ENCODE measurements at places on chromosomes 4 and X.

DNA sequence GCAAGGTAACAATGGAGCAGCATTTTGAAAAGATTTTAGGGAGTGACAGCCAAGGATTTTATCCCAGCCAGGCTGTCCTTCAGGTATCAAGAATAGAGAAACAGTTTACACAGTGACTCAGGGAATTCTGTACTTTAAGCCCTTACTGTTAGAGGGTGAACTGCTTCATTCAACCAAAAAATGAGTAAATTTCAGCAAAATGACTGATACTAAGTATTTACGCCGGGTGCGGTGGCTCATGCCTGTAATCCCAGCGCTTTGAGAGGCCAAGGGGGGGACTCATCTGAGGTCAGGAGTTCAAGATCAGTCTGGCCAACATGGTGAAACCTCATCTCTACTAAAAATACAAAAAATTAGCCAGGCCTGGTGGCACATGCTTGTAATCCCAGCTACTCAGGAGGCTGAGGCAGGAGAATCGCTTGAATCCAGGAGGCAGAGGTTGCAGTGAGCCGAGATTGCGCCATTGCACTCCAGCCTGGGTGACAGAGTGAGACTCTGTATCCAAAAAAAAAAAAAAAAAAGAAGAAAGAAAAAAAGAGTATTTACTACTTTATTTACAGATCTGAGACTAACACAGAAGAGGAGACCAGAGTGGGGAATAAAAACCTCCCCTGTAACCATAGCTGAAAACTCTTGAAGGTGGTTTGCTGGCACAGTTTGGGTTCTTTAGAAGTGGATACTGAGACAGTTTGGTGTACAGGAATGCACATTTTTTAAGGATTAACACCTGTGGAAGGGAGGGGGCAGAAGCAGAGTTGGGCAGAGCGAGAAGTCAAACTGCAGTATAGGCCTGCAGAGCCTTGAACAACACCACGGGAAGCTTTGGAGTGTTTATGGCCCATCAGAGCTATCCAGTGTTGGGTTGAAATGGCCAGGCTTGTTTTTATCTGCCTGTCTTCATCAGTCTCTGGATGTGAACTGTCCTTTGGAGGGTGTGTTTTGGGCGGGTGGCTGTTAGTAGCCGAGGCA is 40.5 kb downstream of the TMEM131L start:
- DNase-seq = no peak

DNA sequence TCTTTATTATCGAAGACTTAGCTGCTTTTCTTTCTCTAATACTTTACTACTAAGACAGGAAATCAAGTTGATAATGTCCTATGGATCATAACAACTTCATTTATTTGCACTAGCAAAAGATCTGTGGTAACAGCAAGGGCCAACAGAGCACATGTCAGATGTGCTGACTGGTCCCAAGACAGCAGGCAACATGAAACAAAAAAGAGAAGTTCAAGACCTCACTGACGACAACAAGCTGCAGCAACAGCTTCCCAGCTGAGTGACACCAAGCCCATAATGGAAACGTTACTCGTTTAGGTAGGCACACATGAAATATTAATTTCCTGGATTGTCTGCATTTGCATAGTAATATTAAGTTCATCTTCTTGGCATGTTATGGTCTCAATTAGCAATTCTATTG is 126.9 kb downstream of the UNC5C start:
- no peak for DNase-seq

- DNase-seq = no peak
Observed at GRCh38 chr4:6467600-6467999, 4.8 kb downstream of the PPP2R2C start.

DNA sequence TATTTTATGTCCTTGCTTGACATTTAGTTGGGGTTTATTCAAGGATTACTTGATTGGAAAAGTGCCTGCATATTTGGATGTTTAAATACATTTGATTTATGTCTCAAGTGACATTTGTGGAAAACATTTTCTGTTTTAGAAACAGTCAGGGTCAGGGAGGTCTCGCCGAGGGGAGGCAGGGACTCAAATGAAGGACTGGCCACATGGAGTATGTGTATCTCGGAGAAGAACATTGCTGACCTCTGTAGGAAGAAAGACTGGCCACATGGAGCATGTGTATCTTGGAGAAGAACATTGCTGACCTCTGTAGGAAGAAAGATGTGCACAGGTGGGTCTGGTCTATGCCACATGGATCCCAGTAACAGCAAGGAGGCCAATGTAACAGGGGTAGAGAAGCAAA is 233.6 kb downstream of the TRIML1 start:
- no peak for DNase-seq

- peak; percentile 16 for DNase-seq
Observed at GRCh38 chr4:158809611-158810486, 41.0 kb downstream of the FNIP2 start.

GRCh38 chrX:45508454-45508853 is 307.8 kb upstream of the DIPK2B start:
- no peak for DNase-seq

- DNase-seq = no peak
Observed at GRCh38 chr4:133855001-133855400, 346.6 kb downstream of the PABPC4L start.

- DNase-seq = no peak
Observed at GRCh38 chrX:106950381-106950780, 30.2 kb downstream of the CLDN2 start.

GRCh38 chr4:145404761-145405160 is 76.9 kb upstream of the SMAD1 start:
- no peak for DNase-seq

GRCh38 chr4:145847764-145848163 is 90.9 kb downstream of the ZNF827 start:
- DNase-seq = no peak

DNA sequence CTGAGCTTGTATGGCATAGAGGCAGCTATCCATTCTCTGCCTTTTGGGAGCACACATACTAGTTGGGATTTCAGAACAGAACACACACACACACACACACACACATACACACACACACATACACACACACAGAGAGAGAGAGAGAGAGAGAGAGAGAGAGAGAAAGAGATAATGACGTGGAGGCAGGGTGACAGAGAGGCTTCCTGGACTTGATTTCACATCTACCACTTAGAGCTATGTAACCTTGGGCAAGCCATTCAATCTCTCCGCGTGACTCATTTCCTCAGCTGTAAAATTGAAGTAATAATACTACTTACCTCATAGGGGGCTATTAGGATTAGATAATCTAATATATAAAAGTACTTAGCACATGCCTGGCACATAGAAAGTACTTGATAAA is 12.3 kb upstream of the GRIA3 start:
- DNase-seq = no peak

DNA sequence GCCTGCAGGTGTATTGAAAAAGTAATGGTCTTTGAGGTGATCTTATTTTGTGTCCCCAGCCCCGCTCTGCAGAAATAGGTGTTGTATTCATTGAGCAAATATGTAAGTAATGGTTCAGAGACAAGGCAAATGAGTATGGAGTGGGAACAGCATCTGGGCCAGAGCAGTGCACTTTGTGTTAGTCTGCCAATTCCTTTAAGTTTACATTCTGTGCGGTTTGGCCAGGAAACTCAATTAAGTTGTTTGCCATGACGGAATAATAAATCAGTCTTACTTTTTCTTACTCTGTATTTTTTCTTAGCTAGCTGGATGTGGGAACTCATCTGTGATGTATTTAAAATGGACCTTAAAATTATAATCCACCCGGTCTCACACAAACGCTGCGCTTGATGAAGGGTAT is 12.6 kb downstream of the DCLK2 start:
- DNase-seq = no peak

GRCh38 chrX:150308532-150309157 is 54.5 kb upstream of the MAMLD1 start:
- no peak for DNase-seq

DNA sequence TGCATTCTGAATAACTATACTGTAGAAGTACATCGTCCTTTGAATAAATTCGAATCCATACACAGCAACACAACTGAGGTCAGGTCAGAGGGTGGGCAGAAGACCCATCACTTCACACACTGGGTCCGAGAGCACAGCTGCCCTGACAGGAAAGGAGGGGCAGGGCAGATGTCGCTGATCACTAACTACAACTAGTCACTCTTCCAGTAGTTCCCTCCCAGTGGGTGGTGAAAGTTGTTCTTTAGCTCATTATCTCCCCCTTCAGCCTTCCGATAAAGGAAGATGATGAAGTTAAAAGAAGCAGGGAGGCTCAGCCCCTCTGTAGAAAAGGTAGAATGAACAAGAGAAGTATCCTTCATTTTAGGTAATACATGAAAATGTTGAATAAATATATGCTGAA is 278.9 kb downstream of the INPP4B start:
- DNase-seq = peak; percentile 77

- DNase-seq = no peak
Observed at GRCh38 chr4:10074767-10075105, 41.9 kb downstream of the WDR1 start.

DNA sequence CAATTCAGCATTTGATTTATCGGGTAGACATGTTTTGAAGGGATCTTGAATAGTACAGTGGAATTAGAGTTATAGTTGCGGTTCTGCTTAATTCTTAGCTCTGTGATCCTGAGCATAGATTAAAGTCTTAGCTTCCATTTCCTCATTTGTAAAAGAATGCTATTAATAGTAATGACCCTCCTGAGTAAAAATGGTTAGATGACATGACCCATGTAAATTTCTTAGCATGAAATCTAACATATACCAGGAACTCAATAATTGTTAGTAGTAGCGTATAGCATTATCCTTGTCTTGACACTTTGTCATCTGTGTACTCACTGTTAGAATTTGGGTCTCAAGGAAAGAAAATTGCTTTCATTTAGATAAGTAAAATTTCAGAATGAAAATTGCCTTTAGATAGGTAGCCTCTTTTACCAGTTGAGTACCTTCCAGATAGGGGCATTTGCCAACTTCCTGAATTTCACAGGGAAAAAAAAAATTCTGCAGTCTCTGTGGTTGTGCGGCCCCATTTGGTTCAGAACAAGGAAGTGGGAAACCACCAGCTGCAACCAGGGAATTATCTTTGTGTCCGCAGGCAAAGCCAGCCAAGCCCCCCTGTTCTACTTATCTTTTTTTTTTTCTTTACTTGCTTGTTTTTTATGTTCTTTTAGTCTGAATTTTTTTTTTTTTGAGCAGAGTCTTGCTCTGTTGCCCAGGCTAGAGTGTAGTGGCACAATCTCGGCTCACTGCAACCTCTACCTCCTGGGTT is 86.9 kb downstream of the TMEM164 start:
- no peak for DNase-seq

GRCh38 chr4:74317616-74318246 is 9.5 kb downstream of the EPGN start:
- no peak for DNase-seq

- DNase-seq = no peak
Observed at GRCh38 chrX:74922922-74923543, 2.2 kb downstream of the NEXMIF start.

DNA sequence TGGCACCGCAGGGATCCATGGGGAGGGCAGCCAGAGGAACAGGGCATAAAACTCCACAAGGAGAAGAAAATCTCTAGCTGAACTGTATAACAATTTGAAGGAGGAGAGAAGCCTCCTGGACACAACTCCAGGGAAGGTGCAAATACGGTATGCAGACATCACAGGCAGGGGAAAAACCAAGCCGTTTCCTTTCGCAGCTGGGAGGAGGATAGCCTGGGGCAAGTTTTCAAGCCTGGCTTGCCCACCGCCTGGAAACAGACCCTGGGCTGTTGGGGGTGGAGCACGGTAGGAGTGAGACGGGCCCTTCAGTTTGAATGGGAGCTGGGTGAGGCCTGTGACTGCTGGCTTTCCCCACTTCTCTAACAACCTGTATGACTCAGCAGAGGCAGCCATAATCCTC is 43.4 kb upstream of the TAF9B start:
- DNase-seq = no peak

DNA sequence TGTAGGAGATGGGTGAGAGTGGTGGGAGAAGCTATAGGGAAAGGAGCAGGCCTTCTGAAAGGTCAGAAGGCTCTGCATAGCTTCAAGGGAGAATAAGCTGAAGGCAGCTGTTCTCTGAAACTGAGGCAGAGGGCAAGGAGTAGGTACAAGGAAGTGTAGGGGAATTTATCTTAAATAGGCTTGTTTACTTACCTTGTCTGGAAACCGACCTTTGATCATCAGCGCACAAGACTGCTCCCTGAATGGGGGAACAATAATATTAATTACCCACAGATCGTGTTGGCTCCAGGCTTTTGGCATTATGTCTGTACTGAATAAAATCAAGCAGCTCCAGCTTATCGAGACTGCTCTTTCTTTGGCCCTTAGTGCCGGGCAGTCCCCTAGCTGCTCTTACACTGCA is 175.5 kb upstream of the MAGEB16 start:
- DNase-seq = no peak

DNA sequence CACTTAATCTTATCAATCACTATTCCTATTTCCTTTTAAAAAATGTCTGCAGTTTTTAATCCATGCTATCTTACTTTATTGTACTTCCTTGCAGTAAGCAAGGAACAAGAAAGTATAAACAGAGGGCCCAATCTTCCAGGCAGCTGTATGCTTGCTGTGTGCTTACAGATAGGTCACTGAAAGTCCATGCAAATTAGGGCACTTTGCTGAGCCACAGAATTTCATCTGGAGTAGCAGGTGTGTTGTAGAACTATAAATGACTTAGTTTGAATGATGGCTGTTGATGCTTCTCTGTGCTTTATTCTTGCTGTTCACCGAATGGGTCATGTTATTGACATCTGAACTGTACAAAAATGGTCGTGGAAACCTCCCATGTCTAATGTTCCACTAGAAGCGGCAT is 154.6 kb downstream of the ATOH1 start:
- DNase-seq = no peak

DNA sequence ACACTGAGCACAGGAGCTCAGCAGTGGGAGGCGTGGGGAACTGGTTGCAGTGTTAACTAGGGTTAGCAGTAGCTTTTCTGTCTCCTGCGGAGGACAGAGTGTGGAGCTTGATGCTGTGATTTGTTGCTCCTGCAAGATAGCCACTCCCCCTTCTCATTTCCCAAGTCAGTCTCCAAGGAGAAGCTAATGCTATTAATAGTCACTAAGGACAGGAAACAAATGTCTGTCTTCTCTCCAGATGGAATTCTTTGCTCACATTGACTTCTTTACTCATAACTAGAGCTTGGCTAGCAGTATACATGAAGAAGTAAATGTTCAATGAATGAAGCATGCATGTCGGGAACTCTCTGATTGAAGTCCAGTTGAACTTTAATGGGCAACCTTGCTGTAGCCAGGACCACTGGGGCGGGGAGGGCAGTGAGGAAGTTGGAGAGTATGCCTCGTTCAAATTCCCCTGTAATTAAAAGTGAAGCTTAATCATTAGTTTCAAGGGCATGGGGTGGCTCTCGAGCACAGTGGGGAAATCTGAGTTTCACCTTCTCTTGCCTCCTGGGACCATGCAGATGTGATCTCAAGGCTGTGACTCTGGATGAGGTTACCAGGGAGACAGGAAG is 156.6 kb upstream of the SCML1 start:
- DNase-seq = no peak

- DNase-seq = no peak
Observed at GRCh38 chrX:109134777-109135176, 347.1 kb downstream of the GUCY2F start.

DNA sequence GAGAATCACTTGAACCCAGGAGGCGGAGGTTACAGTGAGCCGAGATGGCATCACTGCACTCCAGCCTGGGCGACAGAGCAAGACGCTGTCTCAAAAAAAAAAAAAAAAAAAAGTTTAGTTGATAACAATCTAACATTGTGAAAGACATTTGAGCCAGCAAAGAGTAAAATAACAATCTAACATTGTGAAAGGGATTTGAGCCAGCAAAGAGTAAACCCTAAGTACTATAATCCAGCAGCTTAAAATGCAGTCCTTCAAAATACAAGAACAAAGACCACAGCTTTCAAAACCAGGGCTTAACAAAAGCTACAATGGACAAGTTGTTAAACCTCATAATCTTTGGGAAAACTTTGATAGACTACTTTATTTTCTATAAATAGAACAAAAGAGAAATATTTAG is 16.9 kb downstream of the MFAP3L start:
- no peak for DNase-seq
